NCI-H1436 treated with DMSO at 0.1 percent for 48 hours (cell line): ENCODE measurements at places on chromosomes 2 and 18.
A peak's percentile ranks its signal among the peaks of the same experiment; 100 is the strongest.

GRCh38 chr2:16462958-16463357, 202.7 kb downstream of the CYRIA start:
- no peak for DNase-seq

- no peak for DNase-seq
These were observed 166.5 kb upstream of the NCK2 start for GRCh38 chr2:105578166-105578565.

- no peak for DNase-seq
These were observed 1073.1 kb upstream of the FANCL start for GRCh38 chr2:59314031-59314766.

GRCh38 chr2:46012618-46013240, 284.5 kb upstream of the EPAS1 start:
- DNase-seq: no peak

- DNase-seq: no peak
These were observed 44.1 kb upstream of the NDUFV2 start for GRCh38 chr18:9058406-9058805.

DNA sequence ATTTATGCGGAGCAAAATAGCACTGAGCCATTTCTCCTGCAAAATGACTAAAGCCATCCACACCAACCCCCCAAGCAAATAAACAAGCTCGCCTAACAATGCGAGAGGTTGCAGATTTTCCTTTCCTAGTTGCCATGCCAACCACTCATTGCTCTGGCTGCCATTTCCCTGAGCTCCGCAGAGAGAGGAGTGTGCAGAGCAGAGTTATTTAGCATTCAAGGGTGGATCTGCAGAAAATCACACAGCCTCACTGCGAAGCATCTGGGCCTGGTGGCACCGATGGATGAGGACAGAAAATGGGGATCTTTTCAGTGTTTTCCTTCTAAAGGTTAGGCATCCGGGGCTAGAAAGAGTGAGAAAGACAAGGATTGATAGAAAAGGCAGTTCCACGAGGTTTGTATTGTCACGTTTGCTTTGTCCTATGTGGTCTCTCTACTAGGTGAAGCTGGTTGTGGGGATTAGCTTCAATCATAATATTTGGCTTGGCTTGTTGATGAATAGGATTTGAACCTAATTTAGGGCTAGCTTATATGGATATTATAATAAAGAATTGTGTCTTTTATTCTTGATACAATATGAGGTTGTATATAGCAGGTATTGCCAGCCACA, 110.2 kb upstream of the UNC80 start:
- DNase-seq: peak; percentile 35

- no peak for DNase-seq
These were observed 242.1 kb upstream of the TNP1 start for GRCh38 chr2:217101972-217102371.

DNA sequence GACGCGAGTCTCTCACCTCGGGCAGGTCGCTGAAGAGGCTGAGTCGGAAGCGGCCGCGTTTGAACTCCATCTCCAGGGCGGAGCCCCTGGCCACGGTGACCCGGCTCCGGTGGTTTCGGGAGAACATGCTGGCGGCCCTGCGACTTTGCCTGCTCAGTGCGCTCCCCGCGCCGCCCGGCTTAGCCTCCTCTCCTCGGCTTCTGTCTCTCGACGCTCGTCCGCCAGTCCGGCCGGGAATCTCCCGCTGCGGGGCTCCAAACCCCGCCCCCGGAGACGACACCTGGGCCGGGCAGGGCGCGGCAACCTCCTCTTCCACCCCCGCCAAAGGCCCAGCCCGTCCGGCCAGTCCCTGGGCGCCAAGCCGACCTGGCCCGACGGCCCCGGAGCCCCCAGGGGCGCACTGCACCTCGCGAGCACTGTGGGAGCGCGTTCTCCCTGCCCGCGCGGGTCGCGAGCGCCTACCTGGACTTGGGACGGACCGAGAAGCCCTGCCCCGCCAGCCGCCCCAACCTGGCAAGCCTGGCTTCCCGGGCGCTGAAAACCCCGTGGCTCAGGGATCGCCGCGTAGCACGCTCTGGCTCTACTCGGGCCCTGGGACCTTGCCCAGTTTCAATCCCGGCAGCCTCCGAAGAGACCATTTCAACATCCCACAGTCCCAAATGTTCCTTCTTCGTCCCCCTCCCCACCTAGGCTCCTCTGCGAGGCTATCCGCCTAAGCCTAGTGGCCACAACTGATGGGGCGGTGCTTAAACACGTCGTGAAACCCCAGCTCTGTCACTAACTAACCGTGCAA, at the start of gene RTKN:
TSS of gene RTKN (minus strand) at position 248 of the 793 bp plus-strand sequence. CDS start at position 127, 121 bp downstream.
- no peak for DNase-seq

DNA sequence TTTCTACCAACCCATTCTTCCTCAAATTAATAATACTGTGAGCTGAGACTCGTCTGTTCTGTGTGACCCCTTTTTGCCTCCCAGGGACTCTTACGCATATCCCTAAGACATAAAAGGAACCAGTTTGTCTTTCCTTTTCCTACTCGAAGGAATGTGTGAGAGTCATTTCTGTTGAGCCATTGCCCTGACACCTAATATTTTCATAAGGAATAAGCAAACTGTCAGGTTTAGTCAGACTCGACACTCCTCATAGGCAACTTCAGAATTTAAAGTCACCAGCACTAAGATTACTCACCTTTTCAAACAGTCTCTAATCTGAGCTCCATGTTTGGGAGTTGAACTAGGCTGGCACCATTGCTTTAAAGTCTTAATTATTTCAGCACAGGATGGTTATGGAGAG, 305.5 kb downstream of the IKZF2 start:
- no peak for DNase-seq

GRCh38 chr2:216534809-216535208, 36.2 kb downstream of the RPL37A start:
- no peak for DNase-seq

GRCh38 chr18:58520969-58521368, 107.9 kb downstream of the ALPK2 start:
- no peak for DNase-seq

DNA sequence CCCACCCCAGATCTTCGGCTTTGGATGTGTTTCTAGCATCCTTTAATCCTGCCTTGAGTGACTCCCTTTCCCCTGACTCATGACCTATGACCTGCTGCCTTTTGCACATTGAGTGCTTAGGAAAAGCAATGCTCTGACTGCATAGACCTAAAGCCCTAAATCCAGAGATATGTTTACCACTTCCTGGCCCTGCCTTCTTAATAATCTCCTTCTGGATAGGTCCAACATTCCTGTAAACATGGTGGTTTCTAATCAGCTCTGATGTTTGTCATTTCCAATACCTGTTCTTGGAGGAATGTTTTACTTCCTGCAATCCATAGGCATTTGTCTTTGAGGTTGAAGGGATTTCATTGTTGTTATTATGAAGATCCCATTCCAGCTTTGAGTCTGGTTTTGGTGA, 2.3 kb downstream of the SLC3A1 start:
- DNase-seq: no peak

DNA sequence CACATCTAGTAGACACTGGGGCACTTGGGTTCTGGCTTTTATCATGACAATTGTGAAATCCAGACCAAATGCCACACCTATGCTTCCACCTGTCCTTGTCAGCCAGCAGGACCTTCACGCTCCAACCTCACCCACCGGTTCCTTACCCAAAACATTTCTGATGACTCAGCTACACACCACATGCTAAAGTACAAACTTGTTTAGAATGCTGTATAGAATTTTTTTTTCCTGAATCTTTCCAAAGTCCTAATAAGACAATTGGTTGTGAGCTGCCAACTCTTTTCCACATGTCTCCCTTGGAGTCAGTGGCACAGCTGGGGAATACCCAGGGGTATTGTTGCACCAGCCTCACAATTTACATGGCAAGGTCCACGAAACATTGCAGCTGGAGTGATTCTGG, 75.5 kb upstream of the LPIN2 start:
- no peak for DNase-seq

- DNase-seq: no peak
These were observed 129.3 kb downstream of the ZNF521 start for GRCh38 chr18:25222648-25223047.

DNA sequence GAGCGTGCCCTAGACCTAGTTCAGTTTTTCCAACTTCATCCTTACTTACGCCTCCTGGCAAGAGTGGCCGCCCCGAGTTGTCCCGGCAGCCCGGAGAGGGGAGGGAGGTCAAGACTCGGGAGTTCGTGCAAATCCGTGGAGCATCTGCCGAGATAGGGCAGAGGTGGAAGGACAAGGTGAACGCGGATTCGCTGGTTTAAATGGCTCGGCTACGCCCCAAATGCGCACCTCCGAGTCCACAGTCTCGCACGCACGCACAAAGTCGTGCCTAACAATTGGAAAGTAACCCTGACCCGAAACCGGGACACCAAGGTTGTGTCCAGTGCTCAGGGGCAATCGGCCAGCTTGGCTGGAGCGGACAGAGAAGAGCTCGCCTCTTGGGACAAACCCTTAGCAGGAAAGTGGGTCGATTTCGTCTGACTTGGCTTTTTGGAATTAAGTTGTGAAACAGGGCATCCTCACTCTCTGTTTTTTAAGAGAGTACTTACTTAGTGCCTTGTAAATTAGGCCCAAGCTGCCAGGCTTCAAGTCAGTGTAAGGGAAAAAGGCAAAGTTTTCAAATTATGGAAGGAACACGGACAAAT, 726 bp upstream of the SS18 start:
- no peak for DNase-seq

DNA sequence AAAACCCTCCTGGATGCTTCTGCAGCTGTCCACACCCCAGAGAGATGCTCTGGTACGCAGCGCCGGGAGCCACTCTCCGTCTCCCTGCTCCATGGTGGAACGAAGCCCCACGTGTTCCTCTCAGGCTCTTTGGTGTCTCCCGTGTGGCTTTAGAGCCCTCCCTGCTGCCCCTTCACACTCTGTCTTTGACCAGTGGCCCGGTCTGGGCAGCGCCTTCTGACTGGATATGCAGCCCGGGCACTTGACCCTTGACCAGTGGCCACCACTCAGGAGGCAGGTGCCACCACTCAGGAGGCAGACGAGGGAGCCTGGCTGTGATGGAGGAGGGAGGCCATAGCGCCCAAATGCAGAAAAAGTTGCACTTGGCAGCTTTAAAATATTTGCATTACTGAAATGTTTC, 214.5 kb upstream of the SALL3 start:
- no peak for DNase-seq

DNA sequence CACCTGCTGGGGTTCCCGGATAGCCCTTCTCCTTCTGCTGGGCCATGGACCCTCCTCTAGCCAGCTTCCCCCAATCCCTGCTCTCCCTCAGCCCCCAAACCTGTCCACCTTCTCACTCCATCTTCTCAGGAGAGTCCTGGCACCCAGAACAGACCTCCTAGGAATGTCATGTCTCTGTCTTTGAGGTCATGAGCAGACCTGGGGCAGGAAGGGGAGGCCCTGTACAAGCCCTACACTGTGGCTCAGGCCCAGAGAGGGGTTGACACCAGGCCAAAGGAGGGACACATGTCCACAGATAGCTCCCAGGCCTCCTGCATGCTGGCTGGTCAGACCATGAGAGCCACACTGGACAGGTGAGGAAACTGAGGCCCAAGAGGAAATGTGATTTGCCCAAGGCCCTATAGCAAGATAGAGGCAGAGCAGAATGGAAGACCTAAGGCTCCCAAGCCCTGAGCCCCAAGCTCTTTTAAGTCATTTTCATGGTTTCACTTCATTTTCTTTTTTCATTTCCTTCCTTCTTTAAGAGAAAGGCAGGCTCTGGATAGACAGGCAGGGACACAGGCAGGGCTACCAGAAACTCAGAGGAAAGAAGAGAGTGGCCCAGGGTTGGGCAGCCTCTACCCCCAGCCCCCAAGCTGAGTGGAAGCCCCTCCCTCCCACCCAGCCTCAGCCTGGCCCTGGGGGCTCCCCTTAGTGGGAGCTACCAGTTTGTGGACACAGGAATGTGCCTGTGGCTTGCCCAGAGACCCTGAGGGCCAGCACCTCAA, 159.7 kb downstream of the SMAD7 start:
- no peak for DNase-seq

DNA sequence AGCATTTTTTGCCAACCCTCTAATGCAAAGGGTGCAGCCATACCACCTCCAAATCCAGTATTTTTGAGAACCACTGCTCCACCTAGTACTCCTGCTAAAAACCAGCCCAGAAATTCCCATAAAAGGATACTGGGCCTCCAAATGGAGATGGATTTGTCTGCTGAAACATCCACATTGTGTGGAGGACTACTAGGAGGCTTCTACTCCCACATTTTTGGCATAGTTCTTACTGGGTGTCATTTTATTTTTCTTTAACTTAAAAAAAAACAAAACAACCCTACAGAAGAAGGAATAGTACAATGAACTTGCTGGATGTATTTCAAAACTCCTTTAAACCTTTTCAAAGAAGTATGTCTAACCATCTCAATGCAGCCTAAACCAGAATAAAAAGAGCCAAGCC, 219.2 kb downstream of the SRBD1 start:
- DNase-seq: no peak

GRCh38 chr2:29165362-29166241, 50.4 kb downstream of the CLIP4 start:
- DNase-seq: no peak

DNA sequence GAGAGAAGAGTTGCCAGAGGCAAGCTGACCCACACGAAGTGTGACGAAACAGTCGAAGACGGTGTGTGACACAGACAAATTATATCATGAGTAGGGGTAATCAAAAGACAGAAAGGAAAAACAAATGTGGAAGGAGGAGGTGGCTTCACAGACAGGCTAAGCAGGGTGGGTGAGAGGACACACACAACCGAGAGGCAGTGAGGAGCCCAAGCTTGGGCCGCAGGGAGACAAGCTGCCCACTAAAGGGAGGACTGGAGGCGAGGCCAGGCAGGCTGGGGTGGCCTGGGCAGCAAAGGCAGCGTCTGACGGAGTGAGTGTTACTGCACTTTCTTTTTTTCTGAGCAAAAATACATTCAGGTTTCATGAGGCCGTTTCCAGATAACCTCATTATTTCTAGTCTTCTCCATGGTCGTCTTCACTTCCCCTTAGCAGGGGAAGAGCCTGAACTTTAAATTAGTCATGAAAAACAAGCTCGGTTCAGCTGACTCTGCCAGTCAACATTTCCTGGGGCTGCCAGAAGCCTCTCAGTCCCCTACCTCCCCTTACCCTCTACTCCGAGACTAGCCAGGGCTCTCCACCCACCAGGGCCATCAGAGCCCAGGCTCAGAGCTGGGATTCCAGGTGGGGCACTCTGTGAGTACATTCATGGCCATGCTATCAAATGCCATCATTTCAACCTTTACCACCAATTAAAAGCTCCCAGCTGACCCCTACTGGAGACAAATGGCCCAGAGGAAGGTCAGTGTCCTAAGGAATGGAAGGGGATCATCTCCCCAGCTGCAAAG, 13.8 kb upstream of the ZFP36L2 start:
- no peak for DNase-seq

GRCh38 chr18:41814651-41815050, 140.4 kb upstream of the PIK3C3 start:
- no peak for DNase-seq

DNA sequence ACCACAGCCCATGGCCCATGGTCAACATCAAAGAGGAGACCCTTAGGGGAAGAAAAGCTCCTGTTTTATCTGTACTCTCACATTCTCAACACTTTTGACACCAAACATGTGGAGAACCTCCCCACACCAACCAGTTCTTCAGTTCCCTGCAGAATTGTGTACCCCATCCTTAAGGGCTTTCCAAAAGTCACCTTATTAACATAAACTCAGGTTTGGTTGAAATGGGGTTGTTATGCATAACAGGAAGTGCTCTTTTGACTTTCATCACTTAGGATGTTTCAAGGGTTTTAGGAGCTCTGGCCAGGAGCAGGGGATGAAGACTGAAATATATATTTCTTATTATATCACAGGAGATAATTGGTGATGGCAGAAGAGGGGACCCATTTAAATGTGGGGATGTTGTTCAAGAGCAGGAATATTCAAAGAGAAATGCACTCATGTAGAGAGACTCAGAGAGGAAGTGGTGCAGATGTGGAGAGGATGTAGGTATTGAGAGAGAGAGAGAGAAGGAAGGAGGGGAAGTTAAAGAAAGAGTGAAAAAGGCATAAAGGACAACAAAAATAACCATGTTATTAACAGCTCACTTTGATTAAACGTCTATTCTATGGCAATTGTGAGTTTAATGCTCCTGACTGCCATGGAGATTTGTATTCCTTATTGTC, 35.2 kb downstream of the SP140L start:
- DNase-seq: no peak
